ENCODE measurements at places on chromosomes 6 and 20.
A peak's percentile ranks its signal among the peaks of the same experiment; 100 is the strongest.

- DNase-seq, result no peak
Observed at GRCh38 chr6:41689171-41690008, 46.0 kb downstream of the TFEB start.

DNA sequence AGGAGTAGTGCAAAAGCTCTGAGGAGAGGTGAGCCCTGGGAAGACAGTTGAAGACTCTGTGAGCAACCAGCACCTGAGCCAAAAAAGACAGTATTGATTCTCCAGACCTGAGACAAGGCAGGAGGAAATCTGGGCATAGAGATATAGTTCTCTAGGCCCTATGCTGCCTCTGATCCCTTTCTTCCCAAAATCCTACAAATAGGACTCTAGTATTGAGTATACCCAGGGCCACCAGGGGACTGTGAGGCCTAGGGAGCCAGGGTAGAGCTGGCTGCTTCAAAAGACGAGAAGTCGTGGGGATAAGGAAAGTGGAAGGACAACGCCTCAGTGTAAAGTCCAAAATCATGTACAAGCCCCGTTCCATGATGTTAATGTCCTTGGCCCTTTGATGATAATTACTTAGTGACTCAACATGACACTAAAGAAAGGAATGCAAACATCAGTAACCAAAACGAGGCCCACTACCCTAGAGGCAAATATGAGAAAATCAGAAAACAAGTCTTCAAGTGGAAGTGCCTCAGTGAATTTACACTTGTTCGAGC, 197.3 kb upstream of the PROKR2 start:
- DNase-seq, result no peak

DNA sequence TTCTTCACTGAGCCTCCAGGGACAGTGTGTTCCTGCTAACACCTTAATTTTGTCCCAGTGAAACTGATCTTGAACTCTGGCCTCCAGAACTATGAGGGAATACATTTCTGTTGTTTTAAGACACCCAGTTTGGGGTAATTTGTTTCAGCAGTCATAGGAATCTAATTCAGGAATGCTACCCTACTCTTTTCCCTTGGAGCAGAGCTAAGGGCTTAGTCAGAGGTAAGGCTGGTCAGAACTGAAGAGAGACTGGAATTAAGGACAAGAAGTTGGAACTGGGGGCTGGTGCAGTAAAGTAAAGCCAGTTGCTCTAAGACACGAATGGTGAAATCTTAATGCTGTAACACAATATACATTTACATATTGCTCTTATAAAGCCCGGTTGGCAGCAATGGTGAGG, 809.7 kb downstream of the MAFB start:
- DNase-seq, result no peak

DNA sequence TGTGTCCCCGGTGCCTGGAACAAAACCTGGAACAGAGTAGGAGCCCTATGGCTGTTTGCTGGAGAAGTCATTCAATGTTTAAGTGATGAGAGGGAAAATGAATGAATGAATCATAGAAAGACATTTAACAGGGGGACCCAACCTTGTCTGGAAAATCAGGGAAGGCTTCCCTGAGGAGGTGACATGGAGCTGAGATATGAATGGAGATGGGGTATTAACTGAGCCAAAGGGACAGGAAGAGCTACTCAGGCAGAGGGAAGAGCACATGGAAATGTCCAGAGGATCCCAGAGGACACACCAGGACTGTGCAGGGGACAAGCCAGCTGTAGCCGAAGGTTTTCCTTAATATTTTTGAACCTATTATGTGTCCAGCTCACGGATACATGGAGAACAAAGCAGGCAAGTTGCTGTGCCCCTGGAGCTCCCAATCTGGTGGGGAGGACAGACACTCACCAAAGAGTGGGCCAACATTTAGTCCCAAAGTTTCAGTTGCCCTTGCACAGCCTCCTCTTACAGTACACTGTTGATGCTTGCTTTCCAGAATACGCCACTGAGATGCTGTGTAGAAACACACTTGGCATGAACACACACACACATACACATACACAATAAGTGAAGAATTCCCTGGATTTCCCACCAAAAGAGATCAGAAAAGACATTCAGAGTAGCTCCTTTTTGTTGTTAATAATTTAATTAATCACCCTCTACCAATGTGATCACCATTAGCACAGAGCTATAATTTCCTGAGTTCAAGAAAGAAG, 77.0 kb upstream of the PTPN1 start:
- DNase-seq, result no peak

DNA sequence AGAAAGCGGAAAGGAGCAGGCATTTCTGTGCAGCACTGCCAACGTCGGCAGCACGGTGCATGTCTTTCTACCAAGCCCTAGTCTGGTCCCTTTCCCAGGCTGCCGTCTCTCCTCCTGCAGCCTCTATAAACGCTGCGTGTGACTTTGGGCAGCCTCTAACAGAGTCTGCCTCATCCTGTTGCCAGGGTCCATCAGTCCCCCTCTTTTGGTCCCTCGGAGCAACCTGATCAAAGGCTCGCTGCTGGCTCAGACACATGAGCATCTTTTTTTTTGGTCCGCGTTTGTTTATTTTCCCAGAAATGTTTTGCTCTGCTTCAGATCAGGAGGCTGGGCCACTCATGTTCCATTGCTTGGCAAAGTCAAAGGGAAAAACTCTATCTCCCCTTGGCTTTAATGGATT, 166.8 kb upstream of the CST7 start:
- DNase-seq, result no peak

DNA sequence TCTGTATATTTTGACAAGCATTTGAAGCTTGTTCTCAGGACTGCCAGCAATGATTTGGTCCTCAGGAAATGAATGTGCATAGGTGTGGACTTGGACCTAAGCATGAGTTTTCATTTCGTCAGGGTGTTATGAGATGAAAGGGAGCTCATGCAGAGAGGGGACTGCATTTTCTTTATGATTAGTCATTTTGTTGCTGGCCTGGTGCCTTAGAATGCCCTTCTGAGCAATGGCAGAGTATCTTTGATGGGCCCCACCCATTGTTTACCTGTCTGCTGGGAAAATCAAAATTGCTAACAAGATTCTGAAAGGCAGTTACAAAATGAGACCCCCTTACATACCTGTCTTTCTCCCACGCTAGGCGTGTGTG, 51.5 kb upstream of the MTHFD1L start:
- DNase-seq, result no peak

DNA sequence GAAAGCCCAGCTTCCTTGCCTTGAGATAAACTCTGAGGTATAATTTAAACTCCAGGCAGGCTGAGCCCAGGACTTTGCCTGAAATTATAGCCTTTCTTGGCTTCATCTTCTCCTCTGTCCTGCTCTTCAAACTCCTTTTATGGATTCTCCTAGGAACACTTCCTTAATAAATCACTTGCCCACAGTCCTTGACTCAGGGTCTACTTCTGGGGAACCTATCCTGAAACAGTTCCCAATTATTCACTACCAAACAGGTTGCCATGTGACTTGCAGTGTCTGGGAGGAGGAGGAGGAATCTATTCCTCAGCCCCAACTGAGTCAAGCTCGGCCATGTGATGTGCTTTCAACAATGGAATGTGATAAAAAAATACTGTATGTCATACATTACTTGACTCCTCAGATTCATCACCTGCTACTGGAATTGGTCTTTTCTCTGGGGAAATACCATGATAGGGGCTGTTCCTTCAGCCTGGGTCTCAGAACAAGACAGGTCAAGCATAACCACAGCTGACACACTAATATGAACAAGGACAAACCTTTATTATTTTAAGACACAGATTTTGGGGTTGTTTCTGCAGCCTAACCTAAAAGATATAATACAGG, 20.5 kb upstream of the CDKN1A start:
- DNase-seq, result no peak

DNA sequence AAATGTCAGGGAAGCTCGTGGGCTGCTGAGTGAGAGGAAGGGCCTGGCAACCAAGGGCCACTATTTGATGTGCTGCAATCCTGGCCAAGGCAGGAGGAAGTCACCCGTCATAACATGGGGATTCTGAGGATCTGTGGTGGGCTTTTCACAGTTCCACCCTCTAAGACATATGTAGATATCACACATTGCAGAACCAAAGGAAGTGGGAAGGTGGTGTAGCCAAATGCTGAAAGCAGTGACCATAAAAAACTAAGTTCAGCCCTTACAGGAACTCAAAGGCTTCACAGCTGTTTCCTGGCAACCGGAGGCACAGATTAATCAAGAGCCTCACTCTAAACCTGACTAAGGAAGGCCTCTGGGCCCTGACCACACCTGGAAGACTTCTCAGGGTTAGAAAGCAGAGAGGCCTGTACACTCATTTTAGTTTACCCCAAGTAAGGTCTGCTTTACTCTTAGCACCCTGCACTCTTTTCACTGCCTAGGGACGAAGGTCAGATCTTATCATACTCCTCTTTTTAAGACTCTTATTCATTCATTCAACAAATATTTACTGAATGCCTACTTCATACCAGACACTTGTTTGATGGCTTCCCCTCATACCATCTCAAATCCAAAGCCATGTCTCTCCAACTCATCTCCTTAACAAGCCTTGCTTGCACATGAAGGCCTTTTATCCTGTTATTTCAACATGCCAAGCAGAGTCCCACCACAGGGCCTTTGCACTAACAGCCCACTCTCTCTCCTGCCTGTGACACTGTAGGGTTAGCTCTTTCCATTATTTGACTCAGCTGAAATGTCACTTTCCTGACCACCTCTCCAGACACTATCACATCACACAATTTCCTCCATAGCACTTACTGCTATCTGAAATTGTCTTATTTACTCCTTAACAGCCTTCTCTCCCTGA, 2.6 kb downstream of the UBE2V1 start:
- peak; percentile 50 for DNase-seq

DNA sequence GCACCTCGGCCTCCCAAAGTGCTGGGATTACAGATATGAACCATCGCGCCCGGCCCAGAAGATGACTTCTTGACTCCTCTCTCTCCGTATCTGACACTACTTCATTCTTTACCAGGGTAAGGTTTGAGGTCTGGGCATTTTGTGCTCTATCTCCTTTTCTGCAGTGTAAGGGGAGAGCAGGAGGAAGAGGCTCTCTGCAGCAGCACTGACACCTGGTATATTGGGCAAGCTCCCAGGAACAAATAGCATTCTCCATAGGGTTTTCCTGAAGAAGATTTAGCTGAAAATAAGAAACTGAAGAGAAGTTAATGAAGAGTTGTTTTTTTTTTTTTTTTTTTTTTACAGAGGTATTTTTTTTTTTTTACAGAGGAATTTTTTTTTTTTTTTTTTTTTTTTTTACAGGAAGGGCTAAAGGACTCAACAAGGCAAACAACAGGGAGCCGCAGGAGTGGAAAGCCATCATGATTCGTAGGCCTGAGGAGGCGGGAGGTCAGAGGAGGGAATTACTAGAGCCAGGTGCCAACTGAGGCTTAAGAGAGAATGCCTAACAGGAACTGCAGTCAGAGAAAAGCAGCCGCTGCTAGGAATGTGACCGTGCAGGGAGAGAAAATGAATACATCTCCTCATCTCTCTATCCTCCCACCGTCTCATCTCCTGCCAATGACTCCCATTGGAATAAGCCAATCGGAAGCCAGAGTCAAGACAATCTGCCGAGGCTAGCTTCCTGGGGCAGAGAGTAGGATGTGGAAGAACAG, 34.7 kb upstream of the ADGRF4 start:
- DNase-seq, result no peak

- DNase-seq, result no peak
Observed at GRCh38 chr20:10603971-10604864, 69.6 kb downstream of the JAG1 start.

GRCh38 chr6:23086100-23086499, 516.7 kb downstream of the HDGFL1 start:
- no peak for DNase-seq

DNA sequence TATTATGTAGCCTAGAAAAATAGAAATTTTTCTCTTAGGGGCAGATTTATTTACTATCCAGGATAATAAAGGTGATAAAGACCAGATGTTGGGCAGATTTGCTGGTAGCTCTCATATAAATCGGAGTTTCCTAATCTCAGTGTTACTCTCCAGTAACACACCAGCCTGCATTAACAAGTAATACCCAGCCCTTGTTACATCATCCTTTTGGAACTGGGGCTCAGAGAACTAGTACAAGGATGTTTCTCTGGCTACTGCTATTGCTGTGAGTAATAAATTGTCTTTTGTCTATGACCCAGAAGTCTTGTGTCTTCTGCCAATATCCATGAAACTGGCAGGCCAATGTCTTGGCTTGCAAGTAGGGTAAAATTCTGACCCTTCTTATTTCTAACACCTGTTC, 16.8 kb downstream of the TPD52L1 start:
- DNase-seq, result no peak

DNA sequence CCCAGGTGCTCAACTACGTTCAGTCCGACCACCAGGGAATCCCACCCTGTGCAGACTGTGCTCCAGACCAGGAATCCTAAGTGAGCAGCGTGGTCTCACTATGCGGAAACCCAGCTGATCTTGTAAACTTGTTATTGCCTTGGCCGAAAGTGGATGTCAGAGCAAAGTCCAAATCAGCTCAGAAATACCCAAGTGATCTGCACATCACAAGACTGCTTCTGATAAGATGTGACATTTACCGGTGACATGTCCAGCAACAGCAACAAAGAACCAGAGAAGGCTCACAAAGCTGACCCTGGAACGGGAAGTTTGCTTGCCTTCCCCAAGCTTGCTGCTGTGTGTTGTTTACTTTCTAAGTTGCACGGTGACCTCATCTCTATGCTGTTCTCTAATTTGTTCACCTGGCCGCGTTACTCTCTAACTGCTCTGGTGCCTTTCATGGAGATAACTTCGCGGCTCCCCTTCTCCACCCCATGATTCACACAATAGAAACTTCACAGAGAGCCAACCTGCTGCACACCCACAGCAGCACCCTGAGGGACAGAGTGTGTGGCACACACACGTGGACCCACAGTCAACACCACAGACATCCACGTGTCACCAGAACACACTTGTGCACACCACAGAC, 1.7 kb downstream of the BNIP5 start:
- no peak for DNase-seq

GRCh38 chr6:77368660-77369313, 94.5 kb downstream of the HTR1B start:
- no peak for DNase-seq

GRCh38 chr20:745683-746301, 22.5 kb downstream of the SLC52A3 start:
- no peak for DNase-seq

DNA sequence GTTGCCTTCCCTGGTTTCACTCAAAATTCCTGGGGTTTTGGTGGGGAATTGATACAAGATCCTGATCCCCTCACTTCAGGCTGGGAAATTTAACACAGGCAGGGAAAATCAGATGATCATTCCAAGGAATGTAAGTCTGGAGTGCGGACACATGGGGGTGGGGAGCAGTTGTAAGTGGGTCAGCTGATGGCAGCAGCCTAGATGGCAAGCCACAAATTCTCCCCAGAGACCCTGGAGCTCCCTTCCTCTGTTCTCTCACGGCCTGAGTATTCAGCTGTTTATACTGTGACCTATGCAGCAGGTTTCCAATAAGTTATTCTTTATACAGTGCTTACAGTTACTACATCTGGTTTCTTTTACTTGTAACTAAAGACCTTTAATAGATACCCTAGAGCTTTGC, 144.9 kb downstream of the SH3BGRL2 start:
- DNase-seq, result no peak

DNA sequence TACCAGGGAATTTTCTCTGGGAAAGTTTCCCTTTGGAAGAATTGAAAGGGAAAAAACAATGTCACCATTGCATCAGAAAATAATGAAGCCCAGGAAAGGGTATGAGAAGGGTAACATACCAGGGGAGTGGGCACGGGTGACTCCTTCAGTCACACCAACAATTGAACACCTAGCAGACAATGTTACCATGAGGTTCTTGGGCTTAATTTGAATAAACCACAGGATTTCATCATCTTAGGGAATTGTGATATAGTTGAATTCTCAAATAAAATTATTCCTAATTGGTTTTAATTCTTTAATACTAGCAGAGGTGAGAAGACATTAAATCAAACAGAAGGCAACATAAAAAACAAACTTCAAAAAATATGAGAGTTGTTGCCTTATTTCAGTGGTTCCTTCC, 73.7 kb upstream of the RREB1 start:
- no peak for DNase-seq

Data from central memory CD4-positive, alpha-beta T cell (primary cell).